ENCODE measurements at places on chromosomes 16 and 17. TPM values are rescaled to one million over a fixed set of nuclear protein-coding genes. Genes with fewer than 3 reads are reported as not detected.

The PLLP gene
- 1.6 TPM for total RNA-seq

The HID1 gene
- total RNA-seq = 51.0 TPM

DNA sequence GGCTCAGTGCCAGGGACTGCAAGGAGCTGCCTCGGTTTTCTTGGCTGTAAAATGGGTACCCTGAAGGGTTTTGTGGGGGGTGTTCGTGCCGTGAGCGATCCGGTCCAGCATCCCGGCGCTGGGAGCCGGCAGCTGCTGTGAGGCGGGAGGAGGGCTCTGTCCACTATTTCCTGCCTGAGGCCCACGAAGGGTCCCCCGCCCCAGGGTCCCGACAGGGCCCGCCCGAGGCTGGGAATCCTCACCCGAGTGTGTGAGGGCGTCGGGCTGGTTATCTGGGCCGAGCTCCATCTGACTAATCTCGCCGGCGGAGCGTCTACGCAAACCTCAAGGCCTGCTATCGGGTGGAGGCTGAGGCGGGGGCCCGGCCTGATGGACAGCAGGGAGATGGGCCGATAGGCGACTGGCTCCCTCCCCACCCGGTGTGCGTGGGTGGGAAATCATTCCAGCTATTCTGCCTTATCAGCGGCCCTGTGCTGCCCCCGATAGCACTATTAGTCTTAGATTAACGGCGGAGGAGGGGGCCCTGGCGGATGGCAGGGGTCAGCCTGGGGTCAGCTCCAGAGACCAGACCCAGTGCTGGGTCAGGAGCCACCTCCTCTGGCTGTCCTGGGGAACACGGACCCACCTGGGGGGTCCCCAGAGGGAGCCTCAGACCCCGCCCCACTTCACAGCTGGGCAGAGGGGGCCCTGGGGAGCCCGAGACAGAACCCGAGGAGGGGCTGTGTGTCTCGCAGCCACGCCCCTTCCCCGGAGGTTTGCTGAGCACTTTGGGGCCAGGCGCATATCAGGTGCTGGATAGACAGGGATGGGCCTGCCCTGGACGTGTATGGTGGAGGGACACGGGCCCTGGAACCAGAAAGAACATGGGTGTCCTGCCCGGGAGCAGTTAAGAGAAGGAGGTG is 44.7 kb downstream of the ZFPM1 start:
- no peak overlapping the region for H3K4me3 ChIP-seq
- H3K27ac ChIP-seq = no peak overlapping the region
- H3K36me3 ChIP-seq = no peaks in the 10 kb centered on the region

GRCh38 chr17:63950940-63951907 is 19.1 kb upstream of the CD79B start:
- DNase-seq = peak; percentile 82
- no peak overlapping the region for H3K27ac ChIP-seq
- no peaks in the 10 kb centered on the region for H3K4me1 ChIP-seq

GRCh38 chr16:261031-261691 is 14.6 kb downstream of the RGS11 start:
- no peak overlapping the region for H3K4me3 ChIP-seq
- no peaks in the 10 kb centered on the region for H3K4me1 ChIP-seq
- H3K27ac ChIP-seq = no peak overlapping the region
- no peaks in the 10 kb centered on the region for H3K36me3 ChIP-seq
- DNase-seq = no peak
- no peaks in the 10 kb centered on the region for H3K27me3 ChIP-seq

DNA sequence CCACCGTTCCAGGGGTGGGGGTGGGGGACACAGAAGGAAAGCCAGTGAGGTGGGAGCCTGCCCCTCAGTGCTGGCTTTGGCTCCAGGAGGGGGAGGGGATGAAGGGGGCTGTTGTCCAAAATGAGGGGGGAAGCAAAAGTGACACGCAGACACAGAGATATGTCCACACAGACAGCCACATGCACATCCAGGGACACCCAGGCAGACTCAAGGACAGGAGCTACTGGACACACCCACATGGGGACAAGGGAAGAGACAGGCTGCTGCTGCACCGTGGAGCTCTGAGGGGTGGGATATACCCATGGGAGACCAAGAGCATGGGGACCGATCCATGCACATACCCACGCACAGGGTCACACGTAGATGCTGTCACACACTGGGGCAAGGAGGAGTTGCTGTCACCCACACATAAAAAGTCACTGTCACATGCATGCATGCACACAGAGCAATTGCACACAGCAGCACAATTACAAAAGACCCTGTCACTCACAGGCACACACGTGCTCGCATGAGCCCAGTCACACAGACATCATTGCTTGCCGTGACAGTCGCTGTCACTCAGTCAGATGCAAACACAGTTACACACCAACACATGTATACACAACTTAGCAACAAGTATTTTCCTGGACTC is 1.3 kb downstream of the THRA start:
- H3K4me3 ChIP-seq = peak overlapping the region; percentile 94
- H3K27me3 ChIP-seq = no peaks in the 10 kb centered on the region
- no peaks in the 10 kb centered on the region for H3K36me3 ChIP-seq
- H3K27ac ChIP-seq = no peak overlapping the region
- DNase-seq = no peak

GRCh38 chr17:82148997-82149396 is 51.0 kb upstream of the FASN start:
- no peak overlapping the region for H3K27ac ChIP-seq
- H3K27me3 ChIP-seq = no peaks in the 10 kb centered on the region
- H3K4me1 ChIP-seq = no peaks in the 10 kb centered on the region
- H3K36me3 ChIP-seq = no peaks in the 10 kb centered on the region
- H3K4me3 ChIP-seq = no peak overlapping the region

DNA sequence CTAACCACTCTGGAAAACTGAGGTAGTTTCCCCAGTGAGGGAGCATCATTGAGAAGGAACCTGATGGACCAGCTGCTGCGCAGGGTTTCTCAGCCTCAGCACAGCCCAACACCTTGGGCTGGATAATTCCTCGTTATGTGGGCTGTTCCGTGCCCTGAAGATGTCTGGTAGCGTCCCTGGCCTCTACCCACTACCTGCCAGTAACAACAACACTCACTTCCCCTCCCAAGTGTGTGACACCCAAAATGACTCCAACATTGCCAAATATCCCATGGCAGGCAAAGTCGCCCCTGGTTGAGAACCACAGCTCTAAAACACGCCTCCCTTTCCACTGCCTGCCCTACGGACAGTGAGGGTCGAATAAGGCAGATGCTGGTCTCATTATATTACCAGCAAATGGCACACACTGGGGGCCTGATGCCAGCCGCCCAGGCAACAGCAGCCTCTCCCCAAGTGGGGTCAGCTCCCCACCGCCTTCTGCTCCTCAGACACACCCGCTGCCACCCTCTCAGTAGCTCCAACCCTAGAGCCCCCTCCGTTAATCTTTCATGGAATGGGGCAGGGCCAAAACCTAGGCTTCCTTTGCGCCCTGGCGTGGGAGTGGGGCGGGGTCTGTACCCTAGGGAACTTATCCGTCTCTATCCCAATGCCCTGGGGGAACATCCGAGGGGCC is 1.0 kb downstream of the RHBDF2 start:
- peak; percentile 55 for DNase-seq
- no peaks in the 10 kb centered on the region for H3K27me3 ChIP-seq
- H3K4me3 ChIP-seq = peak overlapping the region; percentile 98
- peaks cover 33% of the 10 kb centered on the region for H3K4me1 ChIP-seq
